ENCODE measurements at places on chromosomes 12 and 14.

- DNase-seq: no peak
Observed at GRCh38 chr14:104676694-104677511, 12.5 kb upstream of the INF2 start.

DNA sequence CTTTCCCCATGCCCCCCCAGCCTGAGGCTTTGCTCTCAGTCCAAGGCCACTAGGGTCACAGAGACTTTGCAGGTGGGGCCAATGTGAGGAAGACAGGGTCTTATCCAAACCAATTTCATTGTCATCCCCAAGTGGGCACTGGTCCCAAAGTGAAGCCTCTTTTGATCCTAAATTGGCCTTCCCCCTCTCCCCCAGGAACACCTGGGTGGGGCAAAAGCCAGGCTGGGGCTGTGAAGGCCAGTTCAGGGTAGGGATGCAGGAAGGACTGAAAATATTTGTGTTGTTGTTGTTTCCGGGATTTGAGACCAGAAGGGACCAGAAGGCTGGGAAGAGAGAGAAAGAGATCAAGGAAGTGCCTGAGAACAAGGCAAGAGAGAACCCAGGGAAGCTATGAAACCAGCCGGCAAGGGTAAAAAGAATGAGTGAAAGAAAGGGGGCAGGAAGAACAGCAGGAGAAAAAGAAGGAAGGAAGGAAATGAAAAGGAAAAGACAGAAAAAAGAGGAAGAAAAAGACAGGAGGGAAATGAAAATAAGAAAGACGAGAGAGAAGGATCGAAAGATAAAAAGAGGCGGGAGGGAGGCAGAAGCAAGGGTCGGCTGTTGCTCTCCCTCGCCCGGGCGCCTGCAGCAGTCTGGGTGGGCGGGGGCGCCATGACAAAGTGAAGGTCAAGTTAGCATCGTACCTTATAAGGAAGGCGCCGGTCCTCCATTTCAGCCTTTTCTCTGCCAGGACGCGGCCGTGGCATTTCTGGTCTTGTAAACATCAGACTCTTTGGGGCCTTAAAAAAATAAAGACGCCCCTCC is 7.4 kb upstream of the HOXC11 start:
- DNase-seq: no peak

- DNase-seq: no peak
Observed at GRCh38 chr14:105838591-105839424, 312.4 kb downstream of the TMEM121 start.

- no peak for DNase-seq
Observed at GRCh38 chr14:99191395-99192027, 80.5 kb downstream of the BCL11B start.
